ENCODE measurements at places on chromosomes 3 and 15.

DNA sequence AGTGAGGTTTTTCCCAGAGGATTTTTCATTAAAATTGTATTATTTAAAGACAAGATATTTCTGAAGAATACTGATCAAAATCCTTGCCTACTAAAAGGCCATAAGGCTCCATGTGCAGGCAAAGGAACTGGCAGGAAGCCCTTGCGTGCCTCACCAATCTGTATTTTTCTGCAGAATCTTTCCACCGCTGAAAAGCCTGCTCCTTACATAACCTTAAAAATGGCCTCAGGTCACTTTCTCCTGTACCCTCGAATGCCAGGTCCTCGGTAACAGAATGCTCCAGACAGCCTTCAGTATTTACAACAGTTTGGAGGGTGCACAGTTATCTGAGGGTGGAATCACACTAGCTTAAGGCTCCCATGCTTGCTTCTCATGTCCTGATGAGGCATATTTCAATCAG, 3.2 kb downstream of the MORC1 start:
- DNase-seq: no peak

DNA sequence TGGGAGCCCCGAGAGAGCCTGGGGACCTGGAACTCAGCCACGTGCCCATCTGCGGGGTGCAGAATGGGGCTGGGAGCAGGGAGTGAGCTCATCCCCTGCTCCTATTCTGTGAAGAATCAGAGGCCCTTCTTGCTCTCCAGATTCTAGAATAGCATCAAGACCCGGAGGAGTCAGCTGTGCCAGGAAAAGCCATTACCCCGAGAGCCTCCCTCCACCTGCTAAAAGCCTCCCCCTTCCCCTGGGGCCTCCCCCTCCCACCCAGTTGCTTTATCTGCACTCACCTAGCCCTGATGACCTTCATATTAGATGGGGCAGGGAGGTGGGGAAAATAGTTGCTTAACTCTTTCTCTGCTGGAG, 23.1 kb downstream of the CCDC33 start:
- no peak for DNase-seq

- DNase-seq: no peak
Measured at GRCh38 chr15:94792196-94792595, 560.8 kb downstream of the MCTP2 start.

GRCh38 chr3:2354702-2355101, 256.0 kb downstream of the CNTN4 start:
- no peak for DNase-seq

- DNase-seq: no peak
Measured at GRCh38 chr15:81469154-81469553, 95.1 kb upstream of the TMC3 start.

GRCh38 chr3:56347219-56347871, 120.9 kb downstream of the ERC2 start:
- peak; percentile 64 for DNase-seq

GRCh38 chr15:90287101-90287500, 21.6 kb downstream of the NGRN start:
- DNase-seq: no peak
